Activated CD4-positive, alpha-beta T cell treated with anti-CD3 and anti-CD28 coated beads for 36 hours (primary cell): ENCODE measurements at places on chromosomes 5 and 9.
A peak's percentile ranks its signal among the peaks of the same experiment; 100 is the strongest.

DNA sequence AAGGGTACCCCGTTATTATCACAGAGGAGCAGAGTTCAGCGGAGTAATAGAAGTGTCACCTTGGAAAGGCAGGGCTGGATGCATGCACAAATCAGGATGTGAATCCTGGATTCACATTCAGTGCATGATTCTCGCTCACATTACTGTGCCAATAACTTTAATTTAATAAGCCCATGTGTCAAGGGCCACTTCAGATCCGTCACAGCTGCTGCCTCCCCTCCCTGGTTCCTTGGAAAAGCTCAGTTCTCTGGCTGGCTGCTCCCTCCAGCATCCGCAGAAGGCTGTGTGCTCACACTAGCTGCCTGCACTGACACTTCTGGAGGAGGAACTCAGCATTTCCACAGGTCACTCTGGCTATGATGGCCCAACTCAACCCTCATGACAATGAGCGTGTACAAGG lies 256.8 kb upstream of the ADAMTS16 start:
- no peak for DNase-seq

DNA sequence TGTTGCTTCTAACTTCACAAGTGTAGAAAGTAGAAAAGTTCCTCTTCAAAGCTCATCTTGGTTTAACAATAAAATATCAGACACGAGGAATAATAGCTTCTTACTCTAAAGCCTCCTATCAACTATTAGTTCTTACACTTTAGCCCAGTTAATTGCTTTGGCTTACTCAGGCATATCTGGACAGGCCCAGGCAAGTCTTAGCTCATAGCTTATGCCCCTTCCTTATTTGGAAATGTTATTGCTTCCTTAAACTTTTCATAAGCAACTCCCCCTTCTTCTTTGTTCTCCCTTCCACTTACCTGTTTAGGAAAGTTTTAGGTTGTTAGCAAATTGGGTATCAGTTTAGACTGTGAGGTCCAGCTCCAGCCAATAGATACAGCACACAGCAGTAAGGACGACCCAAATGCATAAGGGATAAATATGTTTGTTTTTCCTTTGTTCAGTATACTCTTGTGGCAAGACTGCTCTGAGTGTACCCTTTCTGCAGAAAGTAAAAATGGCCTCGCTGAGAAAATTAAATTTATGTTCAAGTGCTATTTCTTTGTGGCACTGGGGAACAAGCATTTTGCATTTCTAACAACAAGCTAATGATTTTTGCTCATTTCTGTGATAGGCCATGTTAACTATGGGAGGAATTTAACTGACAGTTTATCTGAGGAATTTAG lies 162.1 kb downstream of the SMC2 start:
- DNase-seq: no peak

DNA sequence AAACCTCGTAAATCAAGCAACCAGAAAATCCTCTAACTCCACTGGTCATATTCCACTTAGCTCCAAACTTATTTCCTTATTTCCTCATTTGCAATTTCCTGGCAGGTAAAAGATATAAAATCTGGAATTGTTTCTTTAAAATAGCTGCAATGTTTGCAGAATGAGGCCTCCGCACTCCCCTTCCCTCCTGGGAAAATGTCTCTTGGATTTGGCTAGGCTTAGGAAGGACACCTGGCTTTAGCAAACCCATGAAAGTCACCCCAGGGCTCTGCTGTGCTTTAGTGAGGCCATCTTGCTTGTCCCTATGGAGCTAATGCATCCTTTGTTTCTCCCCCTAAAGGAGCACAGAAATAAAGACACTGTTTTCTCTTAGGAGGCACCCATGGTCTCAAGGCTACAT lies 10.5 kb downstream of the ARSB start:
- DNase-seq: no peak

- DNase-seq: no peak
These were observed 182.9 kb downstream of the CCDC192 start for GRCh38 chr5:127886081-127886480.

- DNase-seq: no peak
These were observed 70.6 kb upstream of the CXCL14 start for GRCh38 chr5:135649435-135649834.

- DNase-seq: no peak
These were observed 29.3 kb downstream of the CSF1R start for GRCh38 chr5:150057052-150057451.

GRCh38 chr5:78519198-78519941 lies 129.2 kb downstream of the LHFPL2 start:
- DNase-seq: no peak

DNA sequence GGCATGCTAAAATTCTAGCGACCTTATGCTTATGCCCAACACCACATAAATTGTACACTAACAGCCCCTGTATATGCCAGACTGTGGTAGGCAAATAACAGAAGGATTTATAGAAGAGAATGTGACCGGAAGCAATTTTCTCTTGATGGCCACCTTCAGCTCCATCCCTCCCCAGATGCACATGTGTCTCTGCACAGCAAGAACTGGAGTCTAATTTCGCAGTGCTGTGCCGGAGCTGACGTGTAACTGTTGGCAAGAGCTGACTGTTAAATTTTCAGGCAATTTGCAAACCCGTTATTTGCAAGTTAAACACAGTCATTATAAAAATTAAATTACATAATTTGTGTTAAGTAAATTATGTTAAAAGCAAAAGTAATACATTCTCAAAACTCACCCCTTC lies 48.4 kb downstream of the PCA3 start:
- no peak for DNase-seq

- DNase-seq: no peak
These were observed 181.7 kb upstream of the SLC30A5 start for GRCh38 chr5:68911840-68912690.

DNA sequence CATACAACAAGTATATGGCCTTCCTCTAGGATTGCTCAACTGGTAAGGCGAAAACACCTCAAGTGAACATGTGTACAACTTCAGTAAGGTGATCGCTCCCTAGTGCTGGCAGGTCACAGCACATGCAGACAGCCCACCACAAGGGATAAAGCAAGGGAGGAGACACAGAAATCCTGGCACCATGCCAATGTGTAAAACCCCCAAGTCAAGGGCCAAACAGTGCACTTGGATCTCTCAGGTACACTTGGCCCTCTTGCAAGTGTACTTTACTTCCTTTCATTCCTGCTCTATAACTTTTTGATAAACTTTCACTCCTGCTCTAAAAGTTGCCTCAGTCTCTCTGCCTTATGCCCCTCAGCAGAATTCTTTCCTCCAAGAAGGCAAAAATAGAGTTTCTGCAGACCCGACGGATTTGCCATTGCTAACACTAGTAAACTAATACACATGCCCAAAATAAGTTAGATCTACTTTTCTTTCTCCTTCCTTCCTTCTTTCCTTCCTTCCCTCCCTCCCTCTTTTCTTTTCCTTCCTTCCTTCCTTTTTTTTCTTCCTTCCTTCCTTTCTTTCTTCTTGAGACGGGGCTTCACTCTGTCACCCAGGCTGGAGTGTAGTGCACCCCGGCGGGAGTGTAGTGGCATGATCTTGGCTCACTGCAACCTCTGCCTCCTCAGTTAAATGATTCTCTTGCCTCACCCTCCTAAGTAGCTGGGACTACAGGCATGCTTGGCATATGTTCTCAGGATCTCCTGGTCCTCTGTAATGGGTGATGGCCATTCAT lies 6.8 kb upstream of the LNPEP start:
- no peak for DNase-seq

GRCh38 chr5:143877196-143877595 lies 65.2 kb downstream of the HMHB1 start:
- no peak for DNase-seq

GRCh38 chr9:84846906-84847305 lies 177.4 kb downstream of the NTRK2 start:
- DNase-seq: no peak

DNA sequence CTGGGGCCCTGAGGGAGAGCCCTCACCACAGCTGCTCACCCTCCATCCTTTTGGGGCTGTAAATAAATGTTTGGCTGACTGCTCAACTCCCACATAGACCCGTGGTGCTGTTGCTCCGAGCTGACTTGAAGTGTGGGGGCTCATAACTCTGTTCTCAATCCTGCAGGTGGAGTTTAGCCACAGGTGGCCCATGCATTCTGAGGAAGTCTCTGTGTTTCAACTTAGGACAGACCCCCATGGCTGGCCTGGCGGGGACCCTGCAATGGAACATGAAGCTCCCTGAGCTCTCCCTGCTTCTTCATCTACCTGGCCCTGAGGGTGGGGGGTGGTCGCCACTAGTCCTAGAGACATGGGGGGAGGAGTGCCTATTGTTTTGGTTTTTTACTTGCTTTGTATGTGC lies 19.7 kb downstream of the NDUFS6 start:
- no peak for DNase-seq

GRCh38 chr9:137114613-137115393 lies at the start of gene DPP7:
DPP7 (minus strand) TSS chr9:137114733; CDS start chr9:137114713, 20 bp downstream.
- DNase-seq: peak; percentile 89

- DNase-seq: no peak
These were observed 870.2 kb upstream of the C9orf72 start for GRCh38 chr9:28443461-28443860.

DNA sequence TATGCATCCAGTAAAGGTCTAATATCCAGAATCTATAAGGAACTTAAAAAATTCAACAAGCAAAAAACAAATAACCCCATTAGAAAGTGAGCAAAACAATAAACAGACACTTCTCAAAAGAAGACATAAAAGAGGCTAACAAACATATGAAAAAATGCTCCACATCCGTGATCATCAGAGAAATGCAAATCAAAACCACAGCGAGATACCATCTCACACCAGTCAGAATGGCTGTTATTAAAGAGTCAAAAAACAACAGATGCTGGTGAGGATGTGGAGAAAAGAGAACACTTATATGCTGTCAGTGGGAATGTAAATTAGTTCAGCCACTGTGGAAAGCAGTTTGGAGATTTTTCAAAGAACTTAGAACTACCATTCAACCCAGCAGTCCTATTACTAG lies 86.1 kb downstream of the WWC1 start:
- DNase-seq: no peak

GRCh38 chr9:131396626-131397025 lies 2.7 kb downstream of the PRRC2B start:
- peak; percentile 21 for DNase-seq

DNA sequence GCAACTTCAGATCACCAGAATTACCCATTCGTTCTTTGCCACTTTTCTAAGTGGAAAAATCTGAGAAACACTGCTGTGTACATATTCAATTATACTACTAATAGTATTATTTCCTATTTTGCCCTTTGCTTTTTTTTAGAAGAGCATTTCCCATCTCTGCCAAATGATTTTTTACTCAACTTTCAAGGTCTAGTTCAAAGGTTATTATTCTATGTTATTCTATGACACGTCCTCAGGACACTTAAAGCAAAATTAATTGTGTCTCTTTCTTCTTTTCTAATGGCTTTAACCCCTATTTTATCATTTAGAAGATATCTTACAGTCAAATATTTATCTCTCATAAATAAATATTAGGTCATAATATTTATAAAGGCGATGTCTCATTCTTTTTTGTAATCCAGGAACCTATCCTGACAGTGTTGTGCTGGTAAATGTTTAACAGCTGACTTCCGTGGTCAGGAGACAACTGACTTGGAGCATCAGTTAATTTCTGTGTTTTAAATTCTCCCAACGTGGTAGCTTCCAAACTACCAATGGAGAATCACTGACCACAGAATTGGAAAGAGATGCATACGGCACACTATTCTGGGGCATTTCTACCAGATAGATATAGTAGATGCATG lies 375.2 kb downstream of the ARRDC3 start:
- no peak for DNase-seq

DNA sequence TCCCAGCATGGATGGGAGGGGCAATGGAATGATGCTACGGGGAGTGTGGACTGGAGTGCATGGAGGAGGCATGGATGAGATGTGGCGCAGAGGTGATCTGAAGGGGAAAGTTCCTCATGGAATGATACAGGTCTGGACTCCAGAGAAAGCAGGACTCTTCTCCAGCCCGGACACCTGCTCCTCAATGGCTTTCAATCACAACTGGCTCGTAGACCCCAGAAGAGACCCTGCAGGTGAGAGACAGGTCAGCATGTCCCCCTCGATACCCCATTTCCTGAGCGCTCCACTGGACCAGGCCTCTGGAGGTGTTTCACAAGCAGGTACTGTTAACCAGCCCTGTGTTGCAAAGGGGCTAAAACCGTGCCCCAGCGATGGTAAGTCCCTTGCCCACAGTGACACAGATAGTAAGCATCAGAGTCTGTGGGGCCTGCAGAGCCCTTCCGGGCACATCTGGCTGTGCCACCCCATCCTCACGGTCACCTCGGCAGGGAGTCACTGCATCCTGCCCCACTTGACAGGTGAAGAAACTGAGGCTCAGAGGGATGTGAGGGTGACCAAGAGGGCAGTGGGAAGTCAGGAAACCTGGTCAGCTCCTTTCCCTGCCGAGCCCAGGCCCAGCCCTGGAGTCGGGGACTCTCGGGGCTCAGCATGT lies 5.5 kb upstream of the DPM2 start:
- DNase-seq: no peak

- DNase-seq: no peak
These were observed 84.8 kb downstream of the PCDH1 start for GRCh38 chr5:141793403-141793802.

DNA sequence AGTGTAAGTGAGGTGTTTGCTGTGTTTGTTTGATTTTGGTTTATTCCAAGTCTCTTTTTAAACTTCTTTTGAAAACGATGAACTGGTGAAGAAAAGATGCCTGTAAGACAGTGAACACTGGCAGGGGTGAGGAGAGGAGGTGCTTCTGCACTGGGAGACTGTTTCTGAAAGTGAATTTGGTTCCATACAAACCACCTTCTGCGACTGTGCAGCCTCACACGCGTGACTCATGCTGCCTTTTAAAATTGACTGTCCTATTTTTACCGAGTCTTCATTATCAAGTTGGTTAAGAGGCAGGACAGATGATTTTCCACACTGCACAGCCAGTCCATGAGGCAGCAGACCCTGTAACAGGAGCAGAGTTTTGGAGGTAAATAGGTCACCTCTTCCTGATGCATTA lies 340.6 kb downstream of the MTRR start:
- no peak for DNase-seq

GRCh38 chr5:124706729-124707361 lies 39.6 kb downstream of the ZNF608 start:
- no peak for DNase-seq

DNA sequence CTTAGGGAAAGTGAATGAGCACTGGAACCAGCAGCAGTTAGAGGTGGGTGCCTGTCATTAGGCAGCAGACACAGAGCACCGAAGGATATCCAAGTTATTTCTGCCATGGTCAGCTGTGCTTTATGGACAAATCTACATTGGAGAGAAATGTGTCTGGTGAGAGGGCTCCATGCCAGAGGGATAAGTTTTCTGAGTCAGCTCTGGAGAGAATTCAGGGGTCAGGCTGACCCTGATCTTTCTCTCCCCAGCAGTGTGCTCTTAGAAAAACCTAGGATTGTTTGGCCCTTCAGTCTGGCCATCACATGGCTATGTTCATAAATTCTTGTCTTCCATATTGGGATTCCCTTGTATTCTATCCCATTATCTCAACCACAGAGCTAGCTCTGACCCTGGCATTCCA lies 8.9 kb upstream of the IL17B start:
- DNase-seq: no peak

- no peak for DNase-seq
These were observed 10.4 kb upstream of the AFAP1L1 start for GRCh38 chr5:149261246-149261645.
